ENCODE measurements at places on chromosomes 7 and 10.

GRCh38 chr10:11227103-11227502 is 209.4 kb downstream of the CELF2 start:
- no peak for DNase-seq

- DNase-seq, result no peak
These were observed 116.6 kb upstream of the CACUL1 start for GRCh38 chr10:118871244-118871865.

- peak; percentile 95 for DNase-seq
These were observed 1.0 kb upstream of the KNDC1 start for GRCh38 chr10:133158756-133159610.

GRCh38 chr7:126065766-126066165 is 1136.1 kb upstream of the POT1 start:
- DNase-seq, result no peak

- no peak for DNase-seq
These were observed 602.1 kb upstream of the FOXK1 start for GRCh38 chr7:4079956-4080355.

- no peak for DNase-seq
These were observed 65.7 kb downstream of the EXOC6 start for GRCh38 chr10:92913973-92914372.

DNA sequence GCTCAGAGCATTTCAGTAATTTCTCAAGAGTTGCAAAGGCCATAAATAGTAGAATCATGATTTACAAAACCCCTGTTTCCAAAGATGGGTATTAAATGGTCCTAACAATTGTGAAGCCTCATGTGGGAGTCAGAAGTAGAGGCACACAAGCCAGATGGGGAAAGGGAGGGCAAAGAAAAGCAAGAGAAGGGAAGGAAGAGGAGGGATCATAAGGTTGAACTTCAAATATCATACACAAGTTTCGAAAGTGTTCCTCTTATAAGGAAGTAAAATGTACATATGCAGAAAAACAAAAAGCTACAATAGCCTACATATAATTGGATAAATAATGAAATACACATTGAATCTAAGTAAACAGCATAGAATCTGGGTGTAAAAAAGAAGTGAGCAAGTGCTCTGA is 6.0 kb downstream of the LIPN start:
- no peak for DNase-seq

- no peak for DNase-seq
These were observed 9.3 kb downstream of the ARL3 start for GRCh38 chr10:102704915-102705314.

- no peak for DNase-seq
These were observed 5.7 kb upstream of the TIAL1 start for GRCh38 chr10:119602241-119603095.

- DNase-seq, result no peak
These were observed 1163.4 kb downstream of the CNTNAP2 start for GRCh38 chr7:147279964-147280374.

- no peak for DNase-seq
These were observed 165.0 kb upstream of the TBX20 start for GRCh38 chr7:35418716-35419390.

DNA sequence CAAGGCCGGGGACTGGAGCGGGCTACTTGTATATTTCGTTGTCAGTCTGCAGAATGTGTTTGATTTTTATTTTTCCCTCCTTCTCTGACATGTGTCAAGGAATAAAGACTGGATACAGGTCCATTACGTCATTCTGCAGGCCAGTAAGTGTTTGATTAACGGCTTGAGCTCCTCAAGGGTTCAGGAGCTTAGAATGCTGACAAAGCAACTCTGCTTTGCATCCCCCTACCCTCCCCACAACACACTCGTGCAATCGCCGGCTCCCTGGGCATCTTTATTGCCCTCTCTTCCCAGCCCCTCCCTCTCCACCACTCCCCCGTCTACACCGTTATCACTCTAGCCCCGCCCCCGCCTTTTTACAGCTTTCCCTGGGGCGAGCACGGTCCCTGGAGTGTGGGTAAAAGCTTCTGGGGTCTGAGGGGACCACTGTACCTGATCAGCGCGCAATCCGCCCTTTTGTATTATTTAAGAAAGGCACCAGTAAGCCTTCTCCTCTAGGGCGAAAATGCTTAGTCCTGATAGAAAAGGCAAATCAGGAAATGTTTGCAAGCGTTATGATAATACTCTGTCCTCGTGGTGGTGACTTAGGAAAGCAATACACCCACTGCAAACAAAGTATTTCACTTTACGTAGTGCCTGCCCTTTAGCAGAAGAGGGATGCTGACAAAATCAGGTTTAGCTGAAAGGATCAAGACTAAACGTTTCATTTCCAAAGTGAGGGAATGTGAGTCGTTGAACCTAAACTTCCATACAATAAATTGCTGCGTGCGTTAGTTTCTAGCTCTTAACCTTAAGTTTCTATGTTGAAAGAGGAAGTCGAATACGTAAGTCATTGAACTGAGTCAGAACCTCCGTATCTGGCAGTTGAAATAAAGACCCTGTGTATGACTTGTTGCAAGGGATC is 1.4 kb upstream of the CREB5 start:
- DNase-seq, result peak; percentile 13

GRCh38 chr10:69831231-69831855 is 29.6 kb downstream of the COL13A1 start:
- DNase-seq, result no peak

GRCh38 chr7:80088705-80089104 is 45.9 kb upstream of the GNAI1 start:
- DNase-seq, result no peak

- no peak for DNase-seq
These were observed 120.4 kb upstream of the TARP start for GRCh38 chr7:38393874-38394273.

GRCh38 chr10:43671659-43672531 is 23.2 kb upstream of the ZNF32 start:
- DNase-seq, result peak; percentile 40

GRCh38 chr7:32030904-32031692 is 39.1 kb downstream of the PDE1C start:
- peak; percentile 33 for DNase-seq

DNA sequence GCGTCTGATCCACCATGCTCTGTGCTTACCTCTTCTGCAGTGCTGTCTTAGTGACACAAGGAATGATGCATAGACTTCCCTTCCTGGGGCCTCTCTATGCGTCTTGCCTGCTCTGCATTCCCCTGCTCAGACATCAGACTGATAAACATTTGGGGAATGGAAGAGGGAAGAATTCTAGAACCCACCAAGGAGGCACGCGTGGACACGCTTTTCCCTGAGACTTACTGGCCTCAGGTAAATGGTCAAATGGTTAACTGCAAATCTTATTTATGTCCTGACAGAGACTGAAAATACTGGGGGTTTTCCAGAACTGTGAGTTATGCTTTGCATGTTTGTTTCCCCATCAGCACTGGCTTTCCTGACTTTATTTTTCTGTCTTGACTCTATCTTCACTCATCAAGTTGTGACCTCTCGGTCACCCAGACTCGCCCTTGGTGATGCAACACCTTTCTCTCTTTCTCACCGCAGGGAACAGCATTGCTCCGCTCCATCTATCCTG is 285.9 kb upstream of the FZD8 start:
- no peak for DNase-seq

GRCh38 chr10:93272884-93273675 is 199.4 kb downstream of the CYP26A1 start:
- DNase-seq, result no peak

DNA sequence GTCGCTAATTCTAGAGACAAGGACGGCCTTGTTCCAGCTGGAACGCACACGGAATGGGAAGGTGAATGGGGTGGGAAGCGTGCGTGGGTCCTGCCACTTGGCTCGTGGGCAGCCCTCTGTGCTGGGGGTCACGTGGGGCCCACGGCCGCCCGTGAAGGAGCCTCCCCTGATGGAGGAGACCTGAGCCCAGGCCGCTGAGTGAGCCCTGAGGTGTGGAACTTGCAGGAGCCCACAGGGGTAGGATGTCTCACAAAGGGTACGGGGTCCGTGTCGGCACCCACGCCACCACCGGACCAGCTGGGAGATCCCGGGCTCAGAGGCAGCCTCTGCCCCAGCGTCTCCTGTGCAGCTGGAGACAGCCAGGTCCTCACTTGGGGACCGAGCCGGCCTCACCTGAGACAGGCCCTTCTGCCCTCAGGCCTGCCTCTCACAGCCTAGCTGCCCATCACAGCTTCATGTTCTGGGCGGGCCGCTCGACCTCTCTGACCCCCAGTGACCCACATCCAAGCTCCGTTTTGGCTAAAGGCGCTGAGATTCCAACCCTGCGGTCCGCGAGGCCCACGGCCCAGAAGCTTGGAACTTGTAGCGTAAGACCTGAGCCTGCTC is 84.8 kb downstream of the FOXL3 start:
- no peak for DNase-seq

- DNase-seq, result peak; percentile 70
These were observed 5.3 kb downstream of the SRGN start for GRCh38 chr10:69092959-69093850.

DNA sequence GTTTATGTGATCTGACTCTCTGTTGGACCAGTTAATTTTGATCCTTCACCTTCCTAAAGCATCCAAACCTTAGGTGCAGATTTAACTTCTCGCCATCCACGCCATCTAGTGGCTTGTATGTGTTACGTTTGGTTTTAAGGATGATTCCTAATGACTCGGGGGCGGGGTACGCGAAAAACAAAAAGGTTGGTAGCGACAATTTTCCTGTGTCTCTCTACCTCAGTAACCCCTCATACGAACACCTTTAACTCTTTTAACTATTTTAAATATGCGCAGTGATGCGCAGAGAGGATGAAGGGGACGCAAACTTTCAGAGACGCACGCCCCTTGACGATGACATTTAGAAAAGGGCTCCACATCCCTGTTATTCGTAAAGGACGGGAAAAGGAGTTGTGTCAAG is 714 bp upstream of the KCND2 start:
- peak; percentile 6 for DNase-seq

DNA sequence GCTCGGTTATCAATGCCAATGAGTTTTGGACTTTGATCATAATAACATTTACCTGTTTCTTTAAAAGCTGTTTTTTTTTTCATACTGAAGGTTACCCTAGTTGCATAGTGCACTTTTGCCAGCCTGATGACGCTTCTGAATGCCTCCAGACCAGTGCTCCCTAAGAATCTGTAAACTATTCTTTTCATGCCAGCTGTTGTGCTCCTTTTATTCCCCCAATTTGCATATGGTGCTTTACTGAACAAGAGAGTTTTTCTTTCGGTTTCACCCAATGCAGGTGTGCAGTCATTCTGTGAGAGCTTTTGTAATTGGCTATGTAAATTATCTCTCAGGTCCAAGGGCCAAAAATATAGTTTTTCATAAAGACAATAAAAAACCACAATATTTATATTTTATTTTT is 48.1 kb upstream of the GLCCI1 start:
- DNase-seq, result peak; percentile 69

GRCh38 chr10:131435760-131436457 is 124.4 kb upstream of the TCERG1L start:
- DNase-seq, result no peak

- DNase-seq, result no peak
These were observed 4.4 kb upstream of the ST7 start for GRCh38 chr7:116948934-116949333.

GRCh38 chr7:123305840-123306375 is 106.1 kb upstream of the SLC13A1 start:
- DNase-seq, result peak; percentile 49

DNA sequence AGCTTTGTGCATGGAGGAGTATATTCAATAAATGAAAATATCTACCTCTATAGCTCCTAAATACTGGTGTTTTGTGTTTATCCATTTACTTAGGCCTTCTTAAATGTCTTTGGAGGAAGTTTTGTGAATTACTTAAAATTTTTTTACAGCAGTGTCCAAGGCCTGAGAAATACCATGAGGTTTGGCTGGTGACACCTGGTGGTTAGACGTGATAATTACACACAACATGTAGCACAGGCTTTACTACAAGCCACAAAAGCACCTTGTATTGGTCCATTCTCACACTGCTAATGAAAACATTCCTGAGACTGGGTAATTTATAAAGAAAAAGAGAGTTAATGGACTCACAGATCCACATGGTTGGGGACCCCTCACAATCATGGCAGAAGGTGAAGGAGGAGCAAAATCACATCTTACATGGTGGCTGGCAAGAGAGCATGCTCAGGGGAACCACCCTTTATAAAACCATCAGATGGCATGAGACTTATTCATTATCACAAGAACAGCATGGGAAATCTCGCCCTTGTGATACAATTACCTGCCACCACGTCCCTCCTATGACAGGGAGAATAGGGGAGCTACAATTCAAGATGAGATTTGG is 20.6 kb downstream of the HYAL4 start:
- peak; percentile 64 for DNase-seq

- DNase-seq, result no peak
These were observed 40.2 kb upstream of the FRMD4A start for GRCh38 chr10:14370894-14371293.

- DNase-seq, result no peak
These were observed 61.6 kb downstream of the GRK5 start for GRCh38 chr10:119268871-119269506.

DNA sequence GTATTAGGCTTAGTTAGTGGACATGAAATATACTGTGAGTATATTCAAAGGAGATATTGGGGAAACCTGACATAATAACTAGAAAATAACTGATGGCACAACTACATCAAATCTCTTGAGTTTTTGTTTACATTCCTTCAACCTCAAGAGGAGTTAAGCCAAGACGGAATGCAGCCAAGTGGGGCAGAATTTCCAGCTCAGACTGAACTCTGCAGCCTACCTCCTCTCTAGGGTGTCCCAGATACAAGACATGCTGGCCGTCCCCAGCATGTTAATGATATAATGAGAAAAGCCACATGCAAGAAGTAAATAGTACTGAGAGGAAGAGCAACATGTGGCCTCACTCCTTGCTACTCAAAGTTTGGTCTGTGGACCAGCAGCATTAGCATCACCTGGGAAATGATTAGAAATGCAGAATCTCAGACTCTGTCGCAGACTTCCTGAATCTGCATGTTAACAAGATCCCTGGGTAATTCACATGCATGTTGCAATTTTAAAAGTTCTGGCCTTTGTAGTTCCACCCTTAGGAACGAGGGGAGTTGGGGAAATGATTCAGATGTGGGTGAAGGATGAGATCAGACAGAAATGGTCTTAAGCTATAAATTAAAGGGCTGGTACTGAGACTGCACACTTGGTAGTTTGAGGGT is 118.4 kb upstream of the CACUL1 start:
- DNase-seq, result no peak

- no peak for DNase-seq
These were observed 621 bp upstream of the MORN4 start for GRCh38 chr10:97633921-97634320.

- no peak for DNase-seq
These were observed 875.8 kb upstream of the KCND2 start for GRCh38 chr7:119397156-119397555.

DNA sequence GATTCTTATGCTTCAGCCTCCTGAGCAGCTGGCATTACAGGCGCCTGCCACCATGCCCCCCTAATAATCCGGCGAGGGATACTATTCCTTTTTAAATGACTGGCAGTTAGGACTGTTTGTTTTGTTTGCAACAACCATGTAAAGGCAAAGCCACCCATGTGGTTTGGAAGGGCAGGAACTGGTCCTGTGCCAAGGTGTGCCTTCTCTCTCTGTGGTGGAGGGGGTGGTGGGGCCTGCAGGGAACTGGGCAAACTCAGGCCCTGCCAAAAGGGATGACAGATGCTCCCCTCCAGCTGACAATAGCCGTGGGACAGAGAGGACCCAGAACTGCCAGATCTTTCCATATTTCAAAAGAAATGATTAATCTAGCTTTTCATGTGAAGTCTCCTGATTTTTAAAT is 23.5 kb upstream of the WAPL start:
- DNase-seq, result no peak

Data from large intestine (tissue), 12 donors.